ENCODE measurements at places on chromosomes 7 and 10.

- no peak for DNase-seq
Observed at GRCh38 chr10:127905848-127906261, 1.0 kb upstream of the PTPRE start.

DNA sequence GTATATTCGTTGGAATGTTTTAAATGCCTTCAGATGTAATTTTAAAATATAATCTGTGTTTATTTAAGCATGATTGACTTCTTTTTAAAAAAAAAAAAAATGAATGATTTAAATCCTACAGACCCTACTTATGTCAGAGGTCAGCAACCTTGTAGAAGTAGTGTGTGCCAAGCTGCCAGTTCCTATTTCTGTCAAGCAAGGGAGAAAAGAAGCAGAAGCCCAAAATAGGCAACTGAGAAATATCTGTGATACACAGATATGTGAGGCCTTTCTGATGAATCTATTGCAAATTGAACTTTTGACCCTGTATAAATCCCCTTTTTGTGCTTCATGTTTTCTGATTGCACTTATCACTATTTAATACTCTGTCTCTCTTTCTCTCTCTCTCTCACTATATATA is 199.5 kb downstream of the LRRN3 start:
- no peak for DNase-seq

- no peak for DNase-seq
Observed at GRCh38 chr7:69654849-69655707, 56.8 kb downstream of the AUTS2 start.

- DNase-seq = no peak
Observed at GRCh38 chr10:26516540-26517101, 78.5 kb downstream of the APBB1IP start.

GRCh38 chr7:35365523-35365922 is 111.6 kb upstream of the TBX20 start:
- no peak for DNase-seq

- no peak for DNase-seq
Observed at GRCh38 chr10:99917963-99918825, 91.6 kb downstream of the DNMBP start.

DNA sequence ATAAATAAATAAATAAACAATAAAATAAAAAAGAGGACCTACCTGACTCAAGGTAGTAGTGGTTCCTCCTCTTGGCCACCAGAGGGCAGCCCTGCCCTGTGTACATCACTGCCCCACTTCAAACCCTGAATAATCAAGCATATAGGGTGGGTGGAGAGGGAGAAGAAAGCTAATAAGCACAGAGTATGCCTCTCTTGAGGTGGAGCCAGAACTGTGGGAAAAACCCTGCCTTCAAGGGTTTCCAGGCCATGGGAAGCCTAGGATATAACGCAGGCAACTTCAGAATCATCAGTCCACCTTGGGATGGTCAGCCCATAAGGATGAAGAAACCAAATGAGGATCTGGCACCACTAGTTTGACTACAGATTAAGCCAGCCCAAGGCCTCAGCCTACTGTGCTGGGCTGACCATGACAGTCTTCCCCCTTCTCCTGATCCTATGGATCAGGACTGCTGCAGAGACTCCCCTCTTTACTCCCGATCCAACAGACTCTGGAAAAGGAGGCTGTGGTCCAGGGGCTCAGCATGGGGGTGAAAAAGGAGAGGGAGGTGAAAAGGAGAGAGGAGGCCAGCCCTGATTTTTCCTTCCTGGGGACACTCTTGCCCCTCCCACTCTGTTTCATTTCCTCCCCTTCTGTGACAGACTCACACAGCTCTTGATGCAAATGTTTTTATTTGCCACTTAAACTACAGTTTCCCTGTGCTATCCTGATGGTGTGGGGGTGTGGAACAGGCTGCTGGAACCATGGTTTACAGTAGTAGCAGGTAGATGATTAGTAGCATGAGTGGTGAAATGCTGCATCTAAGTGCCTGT is 10.1 kb downstream of the AVPI1 start:
- no peak for DNase-seq

DNA sequence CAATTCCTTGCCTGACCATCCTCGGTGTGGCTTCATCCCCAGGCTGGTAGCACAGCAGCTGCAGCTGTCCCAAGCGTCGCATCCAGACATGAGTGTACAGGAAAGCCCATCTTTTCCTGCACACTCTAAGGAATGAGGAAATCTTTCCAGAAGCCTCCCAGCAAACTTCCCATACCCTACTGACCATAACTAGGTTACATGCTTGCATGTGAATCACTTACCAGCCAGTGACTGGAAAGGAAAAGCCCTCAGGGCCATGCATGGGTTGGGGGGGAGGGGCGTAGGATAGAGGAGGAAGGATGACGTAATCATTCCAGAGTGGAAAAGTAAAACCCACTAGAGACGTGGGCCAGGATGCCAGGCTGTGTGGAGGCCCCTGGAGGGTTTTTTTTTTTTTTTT is 18.9 kb upstream of the ZNF212 start:
- DNase-seq = no peak

- DNase-seq = peak; percentile 19
Observed at GRCh38 chr7:44145479-44145968, 4.4 kb upstream of the MYL7 start.

- no peak for DNase-seq
Observed at GRCh38 chr7:101693498-101694091, 64.5 kb upstream of the MYL10 start.

DNA sequence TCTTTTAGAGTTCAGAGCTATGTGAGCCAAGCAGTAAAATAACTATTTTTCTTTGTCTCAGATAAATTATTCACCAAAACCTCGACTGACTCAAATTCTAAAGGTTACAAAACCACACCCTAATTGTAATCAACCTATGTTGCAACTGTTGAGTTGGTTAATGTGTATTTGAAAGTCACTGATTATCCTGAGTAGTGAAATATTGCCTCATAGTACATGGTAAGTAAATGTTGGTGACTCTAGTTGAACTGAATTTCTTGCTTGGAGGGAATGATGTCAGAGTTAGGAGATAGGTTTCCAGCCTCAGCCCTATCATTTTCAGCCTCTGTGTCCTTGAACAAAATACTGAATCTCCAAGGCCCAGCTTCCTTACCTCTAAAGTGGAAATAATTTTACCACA is 3.0 kb upstream of the CYP2C18 start:
- DNase-seq = no peak

Data from stimulated activated CD4-positive, alpha-beta T cell treated with anti-CD3 and anti-CD28 coated beads, Interleukin-4, amount 100 ng/mL, for 48 hours (primary cell).